ENCODE measurements at places on chromosomes 3 and 15.

DNA sequence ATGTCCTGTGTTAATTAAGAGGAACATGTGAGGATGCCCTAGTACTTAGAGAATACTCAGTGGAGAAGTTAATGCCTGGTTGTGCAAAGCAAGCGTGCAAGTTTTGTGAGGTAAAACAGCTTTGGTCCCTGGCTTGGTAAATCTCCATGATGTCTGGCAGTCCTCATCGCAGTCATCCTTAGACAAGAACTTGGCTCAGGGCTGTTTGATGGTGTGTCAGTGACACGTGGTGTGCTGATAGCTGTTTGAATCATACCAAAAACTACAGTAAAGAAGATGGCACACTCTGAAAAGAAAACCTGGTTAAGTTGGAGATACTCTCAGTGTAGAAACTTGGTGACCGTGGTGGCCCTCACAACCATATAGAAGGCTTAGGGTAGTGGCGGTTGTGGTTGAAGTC lies 361.7 kb downstream of the FEZF2 start:
- DNase-seq: no peak

DNA sequence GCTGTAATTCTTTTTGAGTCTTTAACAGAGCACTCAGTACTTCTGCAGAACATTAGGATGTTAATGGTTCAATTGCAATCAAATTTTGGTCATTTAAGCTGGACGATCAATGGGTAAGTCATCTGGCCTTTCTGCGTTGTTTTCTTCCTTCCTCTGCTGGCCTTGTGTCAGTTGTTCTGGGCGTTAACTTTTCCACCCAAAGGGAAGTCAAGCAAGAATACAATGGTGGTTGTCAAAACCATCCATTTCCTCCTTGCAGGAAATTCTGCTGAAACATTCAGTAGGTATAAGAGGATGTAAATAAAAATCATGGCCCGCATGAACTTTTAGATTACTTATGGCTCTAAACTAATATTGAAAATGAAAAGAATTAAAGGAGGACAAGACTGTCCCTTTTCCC lies 584.0 kb downstream of the GRM7 start:
- DNase-seq: no peak

GRCh38 chr3:33791477-33792166 lies 6.8 kb upstream of the PDCD6IP start:
- no peak for DNase-seq

GRCh38 chr15:52540374-52541012 lies 11.8 kb upstream of the MYO5A start:
- DNase-seq: no peak

DNA sequence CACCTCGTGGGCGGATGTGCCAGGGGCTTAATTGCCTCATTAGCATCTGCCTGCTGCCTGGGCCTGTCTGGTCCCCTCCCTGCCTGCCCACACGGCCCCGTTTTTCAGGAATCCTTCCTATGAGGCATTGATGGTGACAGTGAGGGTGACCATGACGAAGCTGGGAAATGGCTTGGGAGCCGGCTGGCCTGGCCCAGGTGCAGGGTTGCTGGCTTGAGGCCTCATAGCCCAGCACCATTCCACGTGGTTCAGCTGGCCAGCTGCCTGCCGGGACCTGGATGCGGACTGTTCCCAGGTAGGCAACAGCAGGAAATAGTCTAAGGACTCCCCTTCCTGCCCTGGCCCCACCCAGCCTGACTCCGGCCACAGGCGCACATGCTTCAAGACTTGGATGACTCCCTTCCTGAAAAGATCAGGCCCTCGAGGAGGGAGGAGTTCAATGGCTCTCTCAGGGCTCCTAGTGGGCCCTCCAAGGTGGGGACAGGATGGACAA lies 8.9 kb upstream of the DUSP7 start:
- DNase-seq: no peak

GRCh38 chr3:43010638-43011037 lies 31.5 kb downstream of the GASK1A start:
- DNase-seq: no peak

DNA sequence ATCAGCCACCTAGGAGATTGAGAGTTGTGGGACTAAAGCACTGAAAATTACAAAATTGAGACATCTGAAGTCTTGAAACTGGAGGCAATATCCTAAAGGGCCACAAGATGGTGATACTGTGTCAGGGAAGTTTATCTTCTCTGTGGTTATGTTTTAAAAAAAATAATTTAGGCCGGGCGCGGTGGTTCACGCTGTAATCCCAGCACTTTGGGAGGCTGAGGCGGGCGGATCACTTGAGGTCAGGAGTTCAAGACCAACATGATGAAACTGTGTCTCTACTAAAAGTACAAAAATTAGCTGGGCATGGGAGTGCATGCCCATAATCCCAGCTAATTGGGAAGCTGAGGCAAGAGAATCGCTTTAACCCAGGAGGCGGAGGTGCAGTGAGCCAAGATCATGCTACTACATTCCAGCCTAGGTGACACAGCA lies 17.9 kb upstream of the NIT2 start:
- DNase-seq: no peak

DNA sequence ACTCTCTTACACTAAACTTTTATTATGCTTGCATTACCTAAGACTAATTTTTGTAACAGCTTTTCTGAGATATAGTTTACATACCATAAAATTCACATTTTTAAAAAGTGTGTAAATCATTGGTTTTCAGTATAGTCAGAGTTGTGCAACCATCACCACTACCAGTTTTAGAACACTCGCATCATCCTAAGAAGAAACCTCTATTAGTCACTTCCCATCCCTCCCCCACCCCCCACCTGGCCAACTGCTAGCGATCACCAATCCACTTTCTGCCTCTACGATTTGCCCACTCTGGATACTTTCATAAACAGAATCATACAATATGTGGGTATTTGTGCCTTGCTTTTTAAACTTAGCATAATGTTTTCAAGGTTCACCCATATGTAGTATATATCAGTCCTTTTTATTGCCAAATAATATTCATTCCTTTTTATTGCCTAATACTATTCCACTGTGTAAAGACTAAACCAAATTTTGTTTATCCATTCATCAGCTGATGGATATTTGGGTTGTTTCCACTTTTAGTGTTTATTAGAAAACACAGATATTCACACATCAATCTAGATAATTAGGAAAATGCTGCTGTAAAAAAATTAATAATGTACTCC lies 23.0 kb downstream of the UBP1 start:
- no peak for DNase-seq

DNA sequence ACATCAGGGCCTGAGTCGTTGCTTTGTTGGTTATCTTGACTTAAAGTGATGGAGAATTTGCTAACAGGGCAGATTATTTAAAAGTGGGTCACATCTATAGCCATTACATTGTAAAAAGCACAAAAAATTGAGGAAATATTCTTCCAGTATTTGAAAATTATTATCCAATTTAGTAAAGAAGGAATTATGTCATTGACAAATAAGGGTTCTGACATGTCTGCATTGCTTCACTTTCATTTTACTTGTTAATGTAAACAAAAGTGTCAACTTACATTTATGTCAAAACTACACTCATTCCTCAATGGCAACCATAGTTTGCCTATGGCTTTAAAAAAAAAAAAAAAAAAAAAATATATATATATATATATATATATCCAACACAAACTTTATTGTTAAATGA lies 3.4 kb upstream of the PARP14 start:
- DNase-seq: no peak

GRCh38 chr15:66894986-66895780 lies 170.2 kb upstream of the SMAD3 start:
- no peak for DNase-seq

GRCh38 chr3:190024912-190025311 lies 95.8 kb downstream of the P3H2 start:
- no peak for DNase-seq

GRCh38 chr3:106247902-106248684 lies 379.3 kb upstream of the CBLB start:
- DNase-seq: no peak

DNA sequence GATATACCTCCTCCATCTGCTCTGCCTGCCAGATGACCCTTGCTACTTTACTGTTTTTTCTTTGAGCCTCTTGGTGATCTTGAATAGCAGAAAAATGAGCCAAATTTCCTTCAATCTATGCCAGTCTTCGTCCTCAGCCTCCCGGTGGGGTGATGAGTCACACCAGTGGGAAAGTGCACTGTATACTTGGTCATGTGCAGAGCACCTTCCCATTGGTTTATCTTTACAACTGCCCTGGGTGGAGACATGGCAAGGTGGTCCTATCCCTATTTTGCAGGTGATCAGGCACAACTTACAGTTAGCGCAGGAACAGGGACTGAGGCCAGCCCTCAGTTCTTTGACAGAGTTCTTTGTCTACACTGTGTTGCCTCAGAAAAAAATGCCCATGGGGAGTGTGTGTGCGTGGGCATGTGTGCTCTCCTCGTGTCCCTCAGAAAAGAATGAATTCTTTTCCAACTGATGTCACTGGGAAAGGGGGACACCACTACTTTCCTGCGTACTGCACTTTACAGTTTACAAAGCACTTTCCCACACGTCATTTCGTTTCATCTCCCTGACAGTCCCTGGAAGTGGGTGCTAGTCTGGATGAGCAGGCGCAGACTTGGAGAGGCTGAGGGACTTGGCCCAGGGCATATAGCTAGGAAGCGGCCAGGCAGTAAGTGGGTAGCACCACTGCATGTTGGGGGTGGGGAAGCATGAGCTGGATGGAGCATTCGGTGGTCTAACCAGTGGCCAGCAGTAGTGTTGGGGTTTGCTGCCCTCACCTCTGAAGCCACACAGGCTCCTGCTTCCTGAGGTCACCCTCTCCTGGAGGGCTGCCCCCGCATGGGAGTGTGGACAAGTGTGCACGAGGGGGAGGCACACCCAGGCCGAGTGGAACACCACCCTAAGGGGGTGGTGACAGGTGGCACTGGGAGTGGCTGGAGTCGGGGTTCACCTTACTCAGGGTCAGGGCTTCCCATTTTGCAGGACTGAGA lies 24.1 kb downstream of the SMAD3 start:
- no peak for DNase-seq

GRCh38 chr15:82108489-82109078 lies 62.8 kb upstream of the MEX3B start:
- DNase-seq: peak; percentile 48

DNA sequence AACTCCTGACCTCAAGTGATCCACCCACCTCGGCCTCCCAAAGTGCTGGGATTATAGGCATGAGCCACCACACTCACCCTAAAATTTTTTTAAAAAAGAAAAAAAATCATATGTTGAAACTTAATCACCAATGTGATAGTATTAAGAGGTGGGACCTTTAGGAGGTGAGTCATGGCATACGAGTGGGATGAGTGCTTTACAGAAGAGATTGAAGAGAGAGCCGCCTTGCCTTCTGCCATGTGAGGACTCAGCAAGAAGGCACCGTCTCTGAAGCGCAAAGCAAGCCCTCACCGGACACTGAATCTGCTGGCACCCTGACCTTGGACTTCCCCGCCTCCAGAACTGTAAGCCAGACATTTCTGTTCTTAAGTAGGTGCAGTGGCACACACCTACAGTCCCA lies 5.5 kb downstream of the ARPIN start:
- DNase-seq: no peak

DNA sequence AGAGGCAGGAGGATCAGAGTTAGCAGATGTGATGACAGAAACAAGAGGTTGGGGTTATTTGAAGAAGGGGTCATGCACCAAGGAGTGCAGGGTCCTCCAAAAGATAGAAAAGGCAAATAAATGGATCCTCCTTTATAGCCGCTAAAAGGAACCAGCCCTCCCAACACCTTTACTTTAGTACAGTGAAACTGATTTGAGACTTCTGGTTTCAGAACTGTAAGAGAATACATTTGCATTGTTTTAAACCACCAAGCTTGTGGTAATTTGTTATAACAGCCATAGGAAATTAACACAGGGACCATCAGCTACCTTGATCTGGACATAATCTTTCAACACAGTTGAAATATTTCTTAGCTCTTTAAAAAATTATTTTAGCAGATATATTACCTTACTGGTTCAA lies 166.6 kb downstream of the TIGIT start:
- no peak for DNase-seq

DNA sequence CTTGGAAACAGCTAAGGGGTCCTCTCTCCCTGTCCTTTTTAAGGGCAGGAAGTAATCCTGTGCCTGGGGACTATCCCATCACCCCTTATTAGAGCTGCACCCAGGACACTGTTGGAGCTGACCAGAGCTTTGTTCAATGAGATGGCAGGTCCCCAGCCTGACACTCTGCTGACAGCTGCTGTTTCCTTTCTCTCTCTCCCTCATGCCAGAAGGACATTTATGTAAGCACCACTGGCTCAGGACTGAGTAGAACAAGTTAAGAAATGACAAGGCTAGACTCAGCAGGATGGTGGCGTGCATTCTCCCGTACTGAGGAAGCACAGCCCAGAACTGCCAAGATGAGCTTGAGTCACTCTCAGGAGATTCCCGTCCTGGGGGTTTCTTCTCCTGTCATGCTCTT lies 17.3 kb downstream of the GJD2 start:
- no peak for DNase-seq

- no peak for DNase-seq
Observed at GRCh38 chr3:134883697-134884385, 88.8 kb downstream of the EPHB1 start.

GRCh38 chr3:20230954-20231353 lies 44.9 kb upstream of the SGO1 start:
- no peak for DNase-seq

DNA sequence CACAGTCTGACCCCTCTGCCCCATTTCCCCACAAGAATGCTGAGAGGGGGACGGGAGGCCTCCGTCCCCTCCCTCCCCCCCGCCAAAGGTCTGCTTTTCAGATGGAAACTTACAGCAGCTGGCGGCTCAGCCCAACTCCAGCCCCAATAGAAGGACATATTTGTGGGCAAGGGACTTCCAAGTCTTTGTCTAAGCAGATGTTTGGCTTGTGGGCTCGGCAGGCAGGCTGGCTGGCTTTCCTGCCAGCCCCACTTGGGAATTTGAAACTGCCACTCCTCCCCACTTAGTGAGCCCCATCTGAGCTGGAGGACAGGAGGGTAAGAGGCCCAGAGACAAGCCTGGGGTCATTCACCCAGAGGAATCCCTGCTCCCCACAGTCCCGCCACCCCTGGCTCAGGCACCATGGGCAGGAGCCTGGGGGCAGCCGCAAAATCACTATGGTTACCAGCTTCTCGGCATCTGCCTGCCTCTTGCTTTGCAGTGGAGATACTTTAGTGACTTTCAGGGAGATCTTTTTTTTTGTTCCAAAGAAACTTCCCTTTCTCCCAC lies 53.6 kb downstream of the LMCD1 start:
- no peak for DNase-seq

DNA sequence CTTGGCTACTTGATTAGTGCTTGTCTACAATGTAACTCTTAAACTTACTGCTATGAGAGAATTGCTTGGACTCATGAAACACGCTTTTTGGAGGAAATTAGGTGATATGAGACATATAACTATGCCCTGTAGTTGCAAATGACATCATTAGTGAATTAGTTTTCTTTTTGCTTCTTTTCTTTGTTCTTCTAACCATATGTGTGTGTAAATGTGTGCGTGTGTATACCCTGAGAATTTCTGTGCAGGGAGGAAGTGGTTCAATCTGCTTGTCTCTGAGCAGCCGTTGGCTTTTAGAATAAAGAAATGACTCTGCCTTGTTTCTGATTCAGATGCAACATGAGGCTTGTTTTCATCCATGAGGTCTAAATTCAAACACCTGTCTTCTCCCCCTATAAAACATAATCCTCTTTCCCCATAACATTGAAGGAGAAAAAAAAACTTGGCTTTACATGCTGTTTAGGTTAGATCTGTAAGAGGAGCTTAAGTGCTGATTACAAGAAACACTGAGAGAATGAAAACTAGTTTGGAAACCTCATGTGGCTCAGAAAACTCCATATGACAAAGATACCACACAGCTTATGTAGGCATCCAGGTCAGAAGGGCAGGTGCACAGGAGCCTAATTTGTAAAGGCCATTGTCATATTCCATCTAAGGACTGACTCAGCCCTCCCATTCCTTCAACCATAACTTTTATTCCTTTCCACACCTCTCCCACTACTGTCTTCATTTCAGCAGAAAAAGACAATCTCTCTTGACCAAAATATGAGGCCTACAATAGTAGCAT lies 30.5 kb upstream of the BLM start:
- DNase-seq: no peak
